ENCODE measurements at places on chromosomes 16 and 17.

DNA sequence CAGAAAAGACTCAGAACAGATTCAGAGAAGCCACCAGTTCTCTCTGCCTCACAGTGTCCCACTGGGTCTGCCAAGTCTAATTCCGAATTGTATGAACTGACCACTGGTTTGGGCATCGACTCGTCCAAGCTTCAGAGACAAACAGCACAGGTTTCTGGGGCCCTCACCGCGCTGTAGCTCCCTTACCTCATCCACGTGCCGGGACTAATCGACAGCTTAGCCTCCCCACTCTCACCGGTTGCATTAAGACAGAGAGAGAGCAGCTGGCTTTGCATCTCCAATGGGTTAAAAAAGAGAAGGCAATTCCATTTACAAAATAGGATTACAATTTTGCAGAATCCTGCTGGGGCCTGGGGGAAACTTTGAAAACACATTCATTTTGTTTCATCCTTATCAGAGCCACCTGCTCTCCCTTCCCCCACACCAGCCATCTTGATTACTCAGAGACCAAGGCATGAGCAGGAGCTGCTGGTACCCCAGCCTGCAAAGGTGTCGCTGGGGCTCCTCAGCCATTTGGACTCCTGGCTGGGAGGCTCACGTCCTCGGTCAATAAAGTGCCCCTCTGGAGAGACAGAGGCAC is 95.3 kb upstream of the RPL38 start:
- DNase-seq: no peak

- no peak for DNase-seq
These were observed 6.4 kb upstream of the ARL2BP start for GRCh38 chr16:57238682-57239081.

- no peak for DNase-seq
These were observed 26.8 kb downstream of the MARCHF10 start for GRCh38 chr17:62781356-62781755.

DNA sequence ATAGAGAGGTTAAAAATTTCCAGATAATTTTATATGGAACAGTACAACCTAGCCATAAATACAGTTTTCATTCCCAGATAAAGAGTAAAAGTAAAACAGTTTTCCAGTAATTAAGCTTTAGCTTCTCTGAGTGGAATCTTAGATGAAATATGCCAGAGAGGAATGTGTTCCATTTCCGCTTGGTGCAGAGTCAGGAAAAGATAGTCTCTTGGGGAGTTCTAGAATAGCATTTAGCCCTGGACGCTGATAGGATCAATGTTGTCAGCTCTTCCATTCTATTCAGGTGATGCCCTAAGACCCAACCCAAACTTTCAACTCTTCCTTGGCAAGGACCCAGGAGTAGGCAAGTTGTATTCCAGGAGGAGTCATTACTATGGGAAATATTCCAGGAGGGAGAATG is 30.9 kb upstream of the ABCA3 start:
- no peak for DNase-seq

- DNase-seq: no peak
These were observed 13.1 kb downstream of the ADCY7 start for GRCh38 chr16:50279504-50279865.

- DNase-seq: no peak
These were observed 513.6 kb upstream of the CDH8 start for GRCh38 chr16:62549875-62550274.

GRCh38 chr17:76078860-76079534 is at the start of gene ZACN:
Gene ZACN (plus strand): TSS chr17:76079182. CDS start chr17:76079265, 83 bp downstream.
- DNase-seq: no peak

- no peak for DNase-seq
These were observed 12.1 kb upstream of the ACE start for GRCh38 chr17:63464691-63465236.

- DNase-seq: no peak
These were observed 530 bp downstream of the PCGF2 start for GRCh38 chr17:38747463-38748148.

GRCh38 chr17:16415031-16415924 is at the start of gene TRPV2:
Gene TRPV2 (plus strand): TSS chr17:16415571. CDS start chr17:16417669, 2,098 bp downstream.
- no peak for DNase-seq

DNA sequence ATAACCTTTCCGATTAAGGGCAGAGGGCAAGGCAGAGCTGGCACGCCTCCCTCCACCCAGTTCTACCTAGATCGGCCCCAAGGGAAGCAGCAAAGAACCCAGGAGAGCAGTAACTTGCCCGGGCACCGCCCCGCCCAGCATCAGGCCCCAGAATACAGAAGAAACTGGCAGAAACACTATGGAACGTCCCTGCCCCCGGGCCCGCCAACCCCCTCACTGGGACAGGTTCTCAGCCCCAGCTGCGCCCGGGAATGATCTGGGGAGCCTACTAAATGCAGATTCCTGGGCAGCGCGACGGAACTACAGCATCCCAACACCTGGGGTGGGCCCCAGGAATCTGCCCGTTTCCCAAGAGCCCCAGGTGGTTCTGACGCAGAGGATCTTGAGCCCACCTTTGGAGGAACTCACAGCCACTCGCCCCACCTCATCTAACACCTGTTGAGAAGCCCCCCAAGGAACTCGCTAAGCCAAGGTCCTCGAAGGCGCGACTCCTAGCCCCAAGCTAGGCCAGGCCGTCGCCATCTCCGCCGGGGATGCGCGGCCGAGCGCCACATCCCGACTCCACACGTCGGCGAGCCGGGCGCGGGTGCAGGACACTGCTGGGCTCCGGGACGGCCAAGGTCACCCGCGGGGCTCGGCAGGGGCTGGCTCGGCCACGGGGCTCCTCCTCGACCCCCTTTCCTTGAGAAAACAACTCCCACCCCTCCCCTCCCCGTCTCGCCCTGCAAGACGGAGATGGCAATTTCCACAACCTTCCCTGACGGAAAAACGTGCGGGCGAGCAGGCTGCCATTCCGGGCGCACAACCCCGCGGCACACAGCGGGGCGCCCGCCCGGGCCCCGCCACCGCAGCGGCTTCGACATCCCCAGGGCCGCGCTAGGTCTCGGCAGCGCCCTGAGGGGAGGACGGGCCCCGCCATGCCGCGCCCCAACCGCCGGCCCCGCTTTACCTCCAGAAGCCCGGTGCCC is 913 bp downstream of the CDIP1 start:
- no peak for DNase-seq
